NCI-H1105 (cell line): ENCODE measurements at places on chromosomes 6 and 20.

- DNase-seq, result no peak
Observed at GRCh38 chr6:79894939-79895338, 52.4 kb downstream of the ELOVL4 start.

DNA sequence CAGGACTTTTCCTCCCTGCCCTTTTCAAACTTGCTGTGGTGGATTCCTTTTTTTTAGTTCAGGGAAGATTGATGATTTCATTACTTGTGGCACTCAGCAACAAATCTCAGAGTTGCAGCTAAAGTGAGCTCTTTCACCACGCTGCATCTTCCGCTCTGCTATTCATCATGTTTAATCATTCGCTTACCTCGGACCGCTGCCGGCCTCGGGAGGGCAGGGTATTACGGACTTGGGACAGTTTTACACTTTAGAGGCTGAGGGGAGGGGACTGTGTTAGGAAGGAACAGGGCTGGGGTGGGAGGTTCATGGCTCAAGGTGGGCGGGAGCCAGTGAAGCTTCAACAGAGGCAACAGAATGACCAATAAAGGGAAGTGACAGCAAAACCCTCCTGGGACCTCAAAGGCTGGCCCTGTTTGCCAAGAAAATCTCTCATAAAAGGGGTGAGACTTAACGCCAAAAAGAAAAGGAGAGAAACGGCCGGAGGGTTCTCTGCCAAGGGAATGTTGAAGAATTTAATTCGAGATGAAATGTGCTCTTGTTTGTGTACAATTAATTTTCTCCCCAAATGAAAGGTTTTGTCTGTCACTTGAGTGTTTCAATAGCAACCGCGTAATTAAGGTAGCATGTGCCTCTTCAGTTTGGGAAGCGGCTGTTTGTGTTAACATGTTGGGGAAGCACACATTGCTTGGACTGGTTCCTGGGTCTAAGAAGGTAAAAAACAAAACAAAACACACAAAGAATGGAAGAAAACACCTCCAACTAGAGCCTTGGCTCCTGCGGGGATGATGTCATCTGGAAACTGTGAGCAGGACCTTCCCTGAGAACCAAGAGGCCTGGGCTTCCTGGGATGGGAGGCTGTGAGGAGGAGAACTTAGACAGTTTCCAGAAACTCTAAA lies 72.5 kb upstream of the SULF2 start:
- DNase-seq, result peak; percentile 47

GRCh38 chr6:57087916-57088315 lies 2.1 kb upstream of the ZNF451 start:
- no peak for DNase-seq

DNA sequence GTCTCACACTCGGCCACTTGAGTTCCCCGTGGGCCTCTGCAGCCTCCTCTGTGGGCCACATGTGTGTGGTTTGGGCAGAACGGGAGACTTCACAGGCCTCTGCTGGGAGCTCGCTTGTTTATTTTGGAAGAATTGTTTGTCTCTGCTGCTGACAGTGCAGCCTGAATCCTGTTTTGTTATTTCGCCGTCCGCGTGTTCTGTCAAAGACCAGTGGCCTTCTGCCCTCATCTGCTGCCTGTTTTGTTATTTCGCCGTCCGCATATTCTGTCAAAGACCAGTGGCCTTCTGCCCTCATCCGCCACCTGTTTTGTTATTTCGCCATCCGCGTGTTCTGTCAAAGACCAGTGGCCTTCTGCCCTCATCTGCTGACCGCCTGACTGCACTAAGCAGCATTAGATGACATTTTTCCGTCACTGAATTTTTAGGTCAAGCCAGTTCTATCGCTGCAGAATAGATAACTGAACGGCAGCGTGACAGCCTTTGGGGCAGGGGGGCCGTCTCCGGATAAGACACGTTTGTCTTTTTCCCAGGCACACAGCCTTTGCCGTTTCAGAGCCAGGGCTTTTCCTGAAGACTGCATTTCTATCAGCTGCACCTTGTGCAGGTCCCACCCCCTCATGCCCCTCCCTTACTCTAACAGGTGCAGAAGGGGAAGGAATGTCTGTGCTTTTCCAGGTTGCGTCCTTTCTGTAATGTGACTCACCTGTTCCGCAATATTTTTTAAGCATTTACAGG lies 158.5 kb upstream of the AFDN start:
- DNase-seq, result no peak

- no peak for DNase-seq
Observed at GRCh38 chr20:57405236-57406016, 14.2 kb downstream of the RBM38 start.
